ENCODE measurements at places on chromosomes 3 and 15.

- DNase-seq = no peak
Measured at GRCh38 chr3:147760941-147761340, 351.8 kb downstream of the ZIC1 start.

DNA sequence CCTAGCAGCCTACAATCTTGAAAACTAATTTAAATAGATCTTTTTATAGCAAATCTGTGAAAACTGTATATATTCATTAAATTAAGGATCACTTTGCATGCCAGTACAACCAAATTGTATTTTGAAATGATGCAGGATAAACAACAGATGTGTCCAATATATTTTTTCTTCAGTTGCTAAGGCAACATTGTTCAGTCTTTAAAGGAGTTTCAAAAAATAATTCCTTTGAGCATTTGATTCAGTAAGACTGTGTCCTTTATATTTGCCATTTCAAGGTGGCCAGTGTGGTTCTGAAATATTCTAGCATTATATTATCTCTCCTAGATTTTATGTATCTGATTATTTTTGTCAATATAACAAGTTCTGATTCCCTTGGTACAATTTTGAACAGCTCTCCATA lies 254.7 kb downstream of the PLOD2 start:
- no peak for DNase-seq

DNA sequence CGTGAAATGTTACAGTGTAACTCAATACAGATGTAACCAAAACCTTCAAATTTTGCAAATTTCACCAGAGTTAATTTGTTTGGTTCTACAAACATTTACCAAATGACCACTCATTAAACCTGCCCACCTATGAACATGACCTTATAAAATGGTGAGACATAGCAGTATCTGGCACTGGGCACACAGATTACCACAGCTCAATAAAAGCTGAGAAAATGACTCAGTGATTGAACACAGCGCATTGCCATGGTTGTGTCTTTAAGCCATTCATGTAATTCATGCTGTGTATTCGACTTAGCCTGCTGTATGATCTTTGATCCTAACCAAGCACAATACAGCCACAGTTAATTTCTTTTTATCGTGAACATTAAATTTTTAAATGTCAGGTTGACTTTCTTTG lies 11.3 kb downstream of the PPARG start:
- DNase-seq = no peak

DNA sequence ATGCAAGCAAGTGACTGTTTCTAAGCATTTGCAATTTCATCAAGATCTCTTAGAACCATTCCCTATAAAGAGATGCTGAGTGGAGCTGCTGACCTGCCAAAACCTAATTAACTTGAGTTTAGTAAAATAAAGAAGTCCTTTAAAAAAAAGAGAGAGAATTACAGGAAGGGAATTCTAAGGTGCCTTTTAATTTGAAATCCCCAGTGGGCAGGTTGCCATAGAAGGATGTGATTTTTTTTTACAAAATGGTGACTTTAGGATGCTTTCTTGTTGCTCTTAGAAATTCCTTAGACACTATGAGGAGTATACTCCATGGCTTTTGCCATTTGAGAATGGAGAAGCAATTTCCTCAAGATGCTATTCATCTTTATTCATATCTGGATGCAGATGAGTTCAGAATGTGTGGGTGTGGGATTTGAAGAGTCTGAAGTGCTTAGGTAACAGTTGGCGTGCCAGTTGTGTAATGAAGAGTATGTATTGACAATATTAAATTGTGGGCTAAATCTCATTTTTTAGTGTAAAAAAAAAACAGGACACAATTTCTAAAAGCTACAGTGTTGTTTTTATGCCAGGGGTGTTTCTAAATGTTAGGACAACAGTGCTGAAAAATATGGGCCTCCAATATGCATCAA lies 13.6 kb downstream of the LRRC3B start:
- DNase-seq = no peak

DNA sequence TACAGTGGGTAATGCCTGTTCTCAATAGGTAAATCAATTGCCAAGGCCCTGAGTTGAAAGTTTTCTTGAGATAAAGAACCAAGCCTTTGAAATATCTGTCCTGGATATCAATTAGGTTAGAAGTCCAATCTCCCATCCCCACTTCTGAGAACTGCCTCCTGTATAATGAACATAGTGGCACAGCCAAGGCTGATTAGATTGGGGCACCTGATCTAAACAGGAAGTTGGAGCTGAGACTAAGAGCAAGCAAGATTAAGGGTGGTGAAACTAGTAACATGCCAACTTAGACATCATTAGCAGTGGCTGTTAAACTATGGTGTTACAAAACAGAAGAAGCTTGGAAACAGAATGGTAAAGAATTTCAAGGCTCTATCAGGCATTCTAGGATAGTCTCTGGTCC lies 137.7 kb upstream of the TMEM108 start:
- DNase-seq = no peak

DNA sequence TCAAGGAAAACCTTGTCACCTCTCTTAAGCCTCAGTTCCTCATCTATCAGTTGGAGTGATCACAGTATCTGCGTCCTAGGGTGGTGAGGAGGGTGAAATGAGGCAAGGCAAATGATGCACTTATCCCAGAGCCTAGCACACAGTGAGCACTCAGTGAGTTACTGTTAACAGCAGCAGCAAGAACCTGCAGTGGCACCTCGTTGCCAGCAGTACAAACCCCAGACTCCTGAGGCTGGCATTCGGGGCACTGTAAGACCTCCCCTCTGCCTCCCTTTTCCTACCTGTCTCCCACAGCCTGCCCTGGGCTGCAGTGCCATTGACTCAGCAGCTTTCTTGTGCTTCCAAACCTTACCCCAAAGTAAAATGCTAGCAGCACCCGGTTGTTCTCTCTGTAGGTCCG lies 82.9 kb upstream of the EIF1B start:
- DNase-seq = no peak

DNA sequence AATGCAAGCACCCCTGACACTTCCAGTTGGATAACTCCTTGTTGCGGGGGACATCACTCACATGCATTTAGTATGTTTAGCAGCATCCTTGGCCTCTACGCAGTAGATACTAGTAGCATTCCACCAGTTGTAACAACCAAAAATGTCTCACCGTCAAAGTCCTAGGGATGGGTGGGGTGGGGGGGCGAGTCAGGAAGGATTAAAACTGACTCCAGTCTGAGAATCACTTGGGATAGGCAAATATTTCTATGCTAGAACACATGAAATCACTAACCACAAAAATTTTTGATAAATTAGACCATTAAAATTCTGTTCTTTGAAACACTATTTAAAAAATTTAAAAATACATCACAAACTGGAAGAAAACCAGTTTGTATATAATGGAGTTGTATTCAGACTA lies 18.0 kb downstream of the ICE2 start:
- DNase-seq = no peak

- no peak for DNase-seq
Measured at GRCh38 chr15:78808550-78808949, 2.7 kb downstream of the ADAMTS7 start.

DNA sequence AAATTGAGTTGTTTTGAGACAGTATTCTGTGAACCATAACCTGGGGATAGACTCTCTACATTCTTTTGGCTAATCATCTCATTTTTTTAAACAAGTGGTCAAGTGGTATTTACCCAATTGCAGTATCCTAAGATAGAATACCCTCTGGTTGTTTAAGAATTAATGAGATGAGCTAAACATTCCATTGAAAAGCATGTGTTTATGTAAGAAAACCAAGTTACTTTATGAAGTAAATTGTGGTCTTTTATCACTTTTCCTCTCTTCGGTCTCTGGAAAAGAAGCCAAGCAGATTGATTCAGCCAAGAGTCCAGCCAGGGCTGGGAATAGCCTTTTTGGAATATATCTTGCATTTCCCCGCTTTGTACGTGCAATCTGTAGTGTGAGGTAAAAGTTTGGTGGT lies 185.7 kb upstream of the TOPAZ1 start:
- DNase-seq = no peak

- no peak for DNase-seq
Measured at GRCh38 chr3:66473181-66473580, 27.6 kb downstream of the LRIG1 start.

- DNase-seq = no peak
Measured at GRCh38 chr15:74995779-74996765, 709 bp downstream of the SCAMP5 start.

GRCh38 chr15:75002398-75002797 lies 7.0 kb downstream of the SCAMP5 start:
- no peak for DNase-seq

DNA sequence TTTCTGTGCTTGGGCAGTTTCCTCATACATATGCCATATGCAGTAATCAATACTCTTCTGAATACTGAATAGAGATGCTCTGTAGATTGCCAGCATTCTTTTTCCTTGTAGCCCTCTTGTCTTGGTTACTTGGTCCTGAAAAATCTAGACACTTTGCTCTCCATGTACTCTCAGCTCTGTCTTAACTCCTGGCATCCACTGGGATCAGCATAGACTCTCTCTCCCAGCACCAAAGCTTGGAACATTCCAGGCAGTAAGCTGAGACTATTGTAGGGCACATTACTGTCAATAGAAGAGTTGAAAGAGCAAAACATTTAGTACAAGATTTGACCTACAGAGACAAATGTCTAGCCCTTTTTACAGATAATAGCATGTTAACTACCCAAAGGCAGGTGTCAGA lies 1100.3 kb downstream of the TBL1XR1 start:
- DNase-seq = no peak

GRCh38 chr3:170081079-170081741 lies 43.4 kb downstream of the GPR160 start:
- DNase-seq = peak; percentile 4

- DNase-seq = no peak
Measured at GRCh38 chr15:45224621-45225217, 27.3 kb upstream of the SLC28A2 start.

DNA sequence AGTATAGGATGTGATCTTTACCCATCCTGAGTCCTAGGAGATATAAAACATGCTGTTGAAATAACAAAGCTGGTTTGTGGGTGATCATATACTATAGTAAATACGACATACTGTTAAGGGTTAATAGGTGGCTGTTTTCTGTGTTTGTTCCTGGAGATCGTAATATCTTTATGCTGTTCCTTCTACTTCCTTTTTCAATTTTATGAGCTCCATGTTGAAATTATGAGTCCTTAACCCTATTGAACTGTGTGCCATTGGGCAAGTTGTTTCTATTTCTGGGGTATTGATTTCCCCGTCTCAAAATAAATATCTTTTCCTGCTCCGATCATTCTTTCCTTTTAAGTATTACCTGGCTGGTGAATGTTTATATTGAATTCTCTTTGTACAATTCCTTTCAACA lies 115.1 kb downstream of the LPP start:
- DNase-seq = no peak

DNA sequence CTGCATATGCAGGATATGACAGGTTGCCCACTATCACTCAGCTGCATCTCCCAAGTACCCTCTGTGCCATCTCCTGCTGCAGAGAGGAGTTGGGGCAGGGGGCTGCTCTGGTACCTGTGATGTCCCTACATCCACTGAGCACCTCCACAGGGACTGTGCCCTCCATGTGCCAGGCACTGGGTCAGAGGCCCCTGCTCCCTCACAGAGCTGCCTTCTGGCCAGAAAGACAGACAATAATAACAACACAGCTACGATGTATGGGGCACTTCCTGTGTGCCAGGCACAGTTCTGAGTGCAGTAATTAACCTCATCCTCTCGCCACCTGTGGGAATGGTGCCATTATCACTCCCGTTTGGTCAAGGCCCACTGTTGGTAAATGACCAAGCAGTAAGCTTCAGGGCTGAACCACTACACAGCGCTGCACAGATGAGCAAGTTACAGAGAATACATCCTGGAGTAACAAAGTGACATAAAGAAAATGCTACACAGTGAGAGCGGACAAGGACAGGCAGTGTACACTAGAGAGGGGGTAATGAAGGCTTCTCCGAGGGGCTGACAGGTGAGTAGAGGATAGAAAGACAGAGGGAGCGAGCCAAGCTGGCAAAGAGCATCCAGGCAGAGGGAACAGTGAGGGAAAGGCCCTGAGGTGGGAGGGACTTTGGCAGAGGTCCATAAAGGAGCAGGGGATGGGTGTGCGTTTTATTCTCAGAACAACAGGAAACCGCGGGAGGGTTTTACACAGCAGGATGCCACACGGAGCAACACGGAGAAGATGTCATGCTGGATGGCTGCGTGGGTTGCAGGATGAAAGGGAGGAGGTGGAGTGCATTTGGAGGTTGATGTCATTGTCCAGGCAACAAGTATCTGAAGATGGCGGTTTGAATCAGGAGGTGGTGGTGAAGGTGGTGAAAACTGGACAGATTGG lies 13.6 kb downstream of the WNT7A start:
- DNase-seq = no peak

DNA sequence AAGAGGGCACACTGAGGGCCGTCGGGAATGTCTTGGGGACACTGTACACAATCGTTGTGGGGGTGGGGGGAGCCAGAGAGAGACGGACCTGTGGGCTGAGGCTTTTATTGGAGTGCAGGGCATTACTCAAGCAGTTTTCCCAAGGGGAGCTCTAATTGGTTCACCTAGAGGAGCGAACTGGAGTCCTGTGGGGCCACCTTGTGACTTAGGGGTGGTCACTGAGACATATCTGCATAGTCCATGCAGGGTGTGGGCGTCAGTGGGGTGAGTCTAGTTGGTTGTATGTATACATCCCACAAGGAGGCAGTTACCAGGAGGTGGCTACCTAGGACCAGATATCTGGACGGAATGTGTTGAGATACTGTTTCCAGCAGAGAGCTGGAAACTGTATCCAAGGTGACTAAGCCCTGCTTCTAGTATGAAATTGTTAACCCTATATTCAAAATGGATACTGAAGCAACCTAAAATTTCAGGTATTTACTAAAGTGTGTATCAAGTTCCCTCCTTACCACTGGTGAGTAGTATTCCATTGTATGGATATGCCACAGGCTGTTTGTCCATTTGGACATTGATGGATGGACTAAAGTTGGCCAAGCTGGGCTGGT lies 2.6 kb upstream of the PIGZ start:
- no peak for DNase-seq

DNA sequence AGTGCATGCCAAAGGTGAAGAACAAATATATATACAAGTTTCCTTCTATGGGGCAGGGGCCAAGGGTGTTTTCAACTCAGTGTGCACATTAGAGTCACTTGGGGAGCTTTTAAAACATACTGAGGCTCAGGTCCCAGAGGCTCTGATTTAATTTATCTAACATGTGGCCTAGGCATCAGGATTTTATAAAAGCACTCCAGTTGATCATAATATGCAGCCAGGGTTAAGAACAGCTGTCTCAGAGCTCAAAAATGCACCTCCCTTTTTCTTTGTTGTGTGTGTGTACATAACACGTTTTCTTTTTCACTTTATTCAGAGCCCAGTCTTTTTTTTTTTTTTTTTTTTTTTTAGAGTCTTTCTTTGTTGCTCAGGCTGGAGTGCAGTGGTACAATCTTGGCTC lies 57.9 kb upstream of the SETD2 start:
- DNase-seq = no peak

- DNase-seq = no peak
Measured at GRCh38 chr3:69740103-69741021, 1.1 kb downstream of the MITF start.

GRCh38 chr15:77409259-77410156 lies 10.4 kb downstream of the PEAK1 start:
- no peak for DNase-seq

GRCh38 chr3:31220431-31220830 lies 312.3 kb upstream of the STT3B start:
- DNase-seq = no peak

- no peak for DNase-seq
Measured at GRCh38 chr15:85891470-85891869, 96.7 kb upstream of the KLHL25 start.

All from hindlimb muscle (tissue), 1 donor.